ENCODE measurements at places on chromosomes 11 and 22. TPM values are rescaled to one million over a fixed set of nuclear protein-coding genes. Genes with fewer than 3 reads are reported as not detected.

Gene TYR
- total RNA-seq, result not detected

Gene GRAMD4
- total RNA-seq, result 50.4 TPM

Gene MMP12
- total RNA-seq, result not detected

Gene NPTXR
- 0.13 TPM for total RNA-seq

Gene ATG2A
- total RNA-seq, result 13.5 TPM

Gene BLID
- total RNA-seq, result 0.39 TPM

All from dermis microvascular lymphatic vessel endothelial cell (primary cell).